HepG2 (cell line): ENCODE measurements at places on chromosomes 5 and 9. TPM values are rescaled to one million over a fixed set of nuclear protein-coding genes. Genes with fewer than 3 reads are reported as not detected.
A peak's percentile ranks its signal among the peaks of the same experiment; 100 is the strongest.

GRCh38 chr5:96245140-96246091 lies 187.6 kb downstream of the PCSK1 start:
- no peaks in the 10 kb centered on the region for H3K36me3 ChIP-seq
- peaks cover 72% of the 10 kb centered on the region for H3K4me1 ChIP-seq
- peak overlapping the region; percentile 75 for H3K27ac ChIP-seq
- no peaks in the 10 kb centered on the region for H3K27me3 ChIP-seq
- 0 out of 2 replicates have a peak overlapping the region, but pooled peaks have one; percentile 11 for H3K4me3 ChIP-seq
- peak; percentile 93 for DNase-seq

GRCh38 chr5:180133551-180133950 lies 62.0 kb upstream of the RNF130 start:
- no peaks in the 10 kb centered on the region for H3K4me1 ChIP-seq
- no peaks in the 10 kb centered on the region for H3K36me3 ChIP-seq
- no peak overlapping the region for H3K27ac ChIP-seq
- DNase-seq = no peak
- H3K27me3 ChIP-seq = peaks cover 62% of the 10 kb centered on the region

DNA sequence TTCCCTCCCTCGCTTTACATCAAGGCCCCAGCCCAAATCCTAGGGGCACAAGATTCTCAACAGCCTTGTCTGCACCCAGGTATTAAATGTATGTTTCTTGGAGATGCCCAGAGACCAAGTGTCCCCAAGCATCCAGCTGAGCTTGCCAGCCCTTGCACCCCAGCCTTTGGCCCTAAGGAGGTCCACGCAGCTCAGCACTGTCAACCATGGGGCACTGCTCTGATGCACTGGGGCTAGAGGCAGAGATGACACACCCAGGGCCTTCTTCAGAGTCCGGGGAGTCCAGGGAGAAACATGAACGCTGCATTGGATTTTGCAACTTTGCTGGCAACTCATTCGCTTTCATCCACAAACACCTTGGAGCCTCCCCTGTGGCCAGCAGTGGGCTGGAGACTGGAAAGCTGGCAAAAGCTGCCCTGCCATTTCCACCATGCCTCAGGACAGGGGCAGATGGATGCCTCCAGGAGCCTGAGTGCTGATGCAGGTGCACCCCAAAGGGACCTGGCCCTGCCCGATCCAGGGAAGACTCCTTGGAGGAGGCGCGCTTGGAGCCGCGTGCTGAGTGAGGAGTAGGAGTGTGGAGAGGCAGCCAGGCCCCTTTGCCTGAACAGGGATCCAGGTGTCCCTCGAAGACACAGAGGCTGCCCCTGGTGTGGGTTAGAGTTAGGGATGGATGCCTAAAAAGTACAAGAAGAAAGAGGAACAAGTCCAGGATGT lies 19.3 kb downstream of the PAEP start:
- no peaks in the 10 kb centered on the region for H3K4me1 ChIP-seq
- H3K27ac ChIP-seq = no peak overlapping the region
- no peak overlapping the region for H3K4me3 ChIP-seq

- H3K27me3 ChIP-seq = no peaks in the 10 kb centered on the region; the same call in 1 of the 2 replicates
- H3K4me1 ChIP-seq = no peaks in the 10 kb centered on the region
- no peak overlapping the region for H3K27ac ChIP-seq
- no peak overlapping the region for H3K4me3 ChIP-seq
- no peaks in the 10 kb centered on the region for H3K36me3 ChIP-seq
Measured at GRCh38 chr5:36701085-36701698, 94.8 kb downstream of the SLC1A3 start.

GRCh38 chr5:160133071-160133917 lies 14.0 kb upstream of the PWWP2A start:
- no peak for DNase-seq
- H3K36me3 ChIP-seq = no peaks in the 10 kb centered on the region
- no peaks in the 10 kb centered on the region for H3K4me1 ChIP-seq
- no peaks in the 10 kb centered on the region; the same call in 2 of the 3 replicates for H3K27me3 ChIP-seq
- H3K27ac ChIP-seq = no peak overlapping the region
- peak overlapping the region; percentile 23; the same call in 1 of the 2 replicates for H3K4me3 ChIP-seq

GRCh38 chr5:138096363-138096762 lies 12.5 kb downstream of the WNT8A start:
- H3K27me3 ChIP-seq = no peaks in the 10 kb centered on the region
- peaks cover 62% of the 10 kb centered on the region for H3K4me1 ChIP-seq
- DNase-seq = no peak
- no peaks in the 10 kb centered on the region for H3K36me3 ChIP-seq
- peak overlapping the region; percentile 61 for H3K27ac ChIP-seq

GRCh38 chr5:13878357-13878756 lies 66.1 kb downstream of the DNAH5 start:
- no peak overlapping the region for H3K4me3 ChIP-seq
- no peaks in the 10 kb centered on the region for H3K4me1 ChIP-seq
- no peak for DNase-seq

- H3K27me3 ChIP-seq = no peaks in the 10 kb centered on the region
- no peak overlapping the region for H3K27ac ChIP-seq
- H3K4me1 ChIP-seq = no peaks in the 10 kb centered on the region
- no peak overlapping the region for H3K4me3 ChIP-seq
- peaks cover 11% of the 10 kb centered on the region; the same call in 1 of the 2 replicates for H3K36me3 ChIP-seq
Measured at GRCh38 chr5:178602752-178603151, 12.6 kb upstream of the COL23A1 start.

DNA sequence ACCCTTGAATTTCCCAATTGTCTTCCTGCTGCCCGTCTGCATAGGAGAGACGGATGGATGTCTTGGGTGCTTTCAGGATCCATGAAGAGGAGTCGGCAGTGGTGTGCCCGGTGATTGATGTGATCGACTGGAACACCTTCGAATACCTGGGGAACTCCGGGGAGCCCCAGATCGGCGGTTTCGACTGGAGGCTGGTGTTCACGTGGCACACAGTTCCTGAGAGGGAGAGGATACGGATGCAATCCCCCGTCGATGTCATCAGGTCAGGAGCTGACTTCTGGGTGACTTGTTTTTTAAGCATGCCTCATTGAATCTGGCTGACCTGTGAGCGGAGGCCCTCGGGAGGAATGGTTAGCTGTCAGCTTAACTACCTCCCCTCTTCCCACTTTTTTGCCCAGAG lies 24.2 kb downstream of the GALNT12 start:
- no peak overlapping the region for H3K27ac ChIP-seq
- no peaks in the 10 kb centered on the region for H3K4me1 ChIP-seq
- no peaks in the 10 kb centered on the region; the same call in 1 of the 2 replicates for H3K27me3 ChIP-seq
- H3K4me3 ChIP-seq = no peak overlapping the region

DNA sequence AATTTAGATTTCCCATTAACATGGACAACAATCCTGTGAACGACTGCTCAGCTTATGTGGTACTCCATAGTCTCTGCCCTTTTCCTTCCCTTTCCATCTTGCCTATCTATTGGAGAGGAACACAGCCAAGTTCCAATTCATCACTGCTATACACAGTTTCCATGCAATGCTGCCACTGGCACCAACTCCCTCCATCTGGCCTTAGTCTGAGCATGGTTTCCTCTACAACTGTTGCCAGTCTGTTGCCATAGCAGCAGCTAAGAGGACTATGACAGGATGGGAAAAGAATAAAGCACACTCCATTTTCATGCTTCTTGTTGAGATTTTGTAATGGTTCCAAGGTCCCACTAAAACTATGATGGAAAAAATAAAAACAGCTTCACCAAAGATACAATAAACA lies 189.0 kb downstream of the HCN1 start:
- H3K4me1 ChIP-seq = no peaks in the 10 kb centered on the region
- H3K27ac ChIP-seq = no peak overlapping the region
- H3K36me3 ChIP-seq = no peaks in the 10 kb centered on the region
- DNase-seq = no peak

- H3K4me3 ChIP-seq = no peak overlapping the region
- no peaks in the 10 kb centered on the region for H3K27me3 ChIP-seq
- no peak overlapping the region for H3K27ac ChIP-seq
- DNase-seq = no peak
- no peaks in the 10 kb centered on the region for H3K36me3 ChIP-seq
- H3K4me1 ChIP-seq = no peaks in the 10 kb centered on the region
Measured at GRCh38 chr5:4230471-4230785, 634.8 kb downstream of the IRX1 start.

- no peak for DNase-seq
- no peaks in the 10 kb centered on the region for H3K4me1 ChIP-seq
- H3K27ac ChIP-seq = no peak overlapping the region
- H3K27me3 ChIP-seq = no peaks in the 10 kb centered on the region
Measured at GRCh38 chr5:150052956-150053712, 33.2 kb downstream of the CSF1R start.

GRCh38 chr5:43182421-43182820 lies 9.6 kb upstream of the NIM1K start:
- H3K27ac ChIP-seq = no peak overlapping the region
- DNase-seq = no peak
- no peak overlapping the region for H3K4me3 ChIP-seq
- H3K36me3 ChIP-seq = no peaks in the 10 kb centered on the region
- no peaks in the 10 kb centered on the region for H3K4me1 ChIP-seq
- no peaks in the 10 kb centered on the region for H3K27me3 ChIP-seq

GRCh38 chr9:35341021-35341420 lies 148.9 kb upstream of the RUSC2 start:
- DNase-seq = no peak
- H3K36me3 ChIP-seq = no peaks in the 10 kb centered on the region; the same call in 1 of the 2 replicates
- no peaks in the 10 kb centered on the region for H3K4me1 ChIP-seq
- no peak overlapping the region for H3K4me3 ChIP-seq

DNA sequence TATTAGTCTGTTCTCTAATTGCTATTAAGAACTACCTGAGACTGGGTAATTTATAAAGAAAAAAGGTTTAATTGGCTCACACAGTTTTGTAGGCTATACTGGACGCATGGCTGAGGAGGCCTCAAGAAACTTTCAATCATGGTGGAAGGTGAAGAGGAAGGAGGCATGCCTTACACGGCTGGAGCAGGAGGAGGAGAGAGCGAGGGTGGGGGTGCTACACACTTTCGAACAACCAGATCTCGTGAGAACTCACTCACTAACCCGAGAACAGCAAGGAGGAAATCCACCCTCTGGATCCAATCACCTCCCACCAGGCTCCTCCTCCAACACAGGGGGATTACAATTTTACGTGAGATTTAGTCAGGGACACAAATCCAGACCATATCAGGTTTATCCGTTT lies 90.0 kb downstream of the RMI1 start:
- H3K4me1 ChIP-seq = no peaks in the 10 kb centered on the region
- DNase-seq = no peak
- no peak overlapping the region for H3K27ac ChIP-seq
- H3K4me3 ChIP-seq = no peak overlapping the region
- H3K27me3 ChIP-seq = peaks cover 8% of the 10 kb centered on the region; the same call in 2 of the 3 replicates

GRCh38 chr9:100674419-100675122 lies 96.7 kb downstream of the CAVIN4 start:
- no peak overlapping the region for H3K27ac ChIP-seq
- no peaks in the 10 kb centered on the region for H3K36me3 ChIP-seq
- H3K4me1 ChIP-seq = no peaks in the 10 kb centered on the region
- DNase-seq = no peak
- H3K27me3 ChIP-seq = no peaks in the 10 kb centered on the region

GRCh38 chr9:122204055-122204454 lies 24.7 kb downstream of the LHX6 start:
- no peak for DNase-seq
- no peak overlapping the region for H3K4me3 ChIP-seq
- no peak overlapping the region for H3K27ac ChIP-seq

DNA sequence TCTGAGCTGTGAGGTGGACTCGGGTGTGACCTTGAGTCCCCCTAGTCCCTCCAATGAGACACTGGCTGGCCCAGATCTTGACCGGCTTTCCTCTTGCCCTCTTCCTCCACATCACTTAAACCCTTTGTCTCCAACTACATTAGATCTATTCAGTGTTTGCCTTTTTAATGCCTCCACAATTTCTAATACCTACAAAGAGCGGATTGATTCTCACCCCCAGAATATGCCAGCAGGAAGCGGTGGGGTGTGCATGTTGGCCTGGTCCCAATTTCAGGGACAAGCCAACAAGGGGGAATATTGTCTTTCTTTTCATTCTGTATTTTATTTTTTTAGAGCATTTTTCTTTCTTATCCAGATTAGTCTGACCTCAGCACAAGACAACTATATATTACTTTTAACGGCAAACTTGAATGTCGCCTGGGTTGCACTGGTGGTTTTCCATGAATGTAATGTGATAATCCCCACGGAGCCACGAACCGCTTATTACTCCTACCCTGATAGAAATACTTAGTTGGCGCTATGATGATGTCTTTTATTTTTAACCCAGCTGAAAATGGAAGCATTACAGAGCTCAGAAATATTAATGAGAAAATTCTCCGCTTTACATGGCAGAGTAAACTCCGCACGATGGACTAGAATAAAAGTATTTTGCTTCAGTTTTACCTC lies 68.5 kb upstream of the MYO10 start:
- H3K27me3 ChIP-seq = no peaks in the 10 kb centered on the region; the same call in 1 of the 2 replicates
- no peaks in the 10 kb centered on the region for H3K36me3 ChIP-seq
- H3K4me1 ChIP-seq = no peaks in the 10 kb centered on the region

- no peak overlapping the region for H3K27ac ChIP-seq
- H3K4me3 ChIP-seq = no peak overlapping the region
- H3K27me3 ChIP-seq = no peaks in the 10 kb centered on the region
- no peaks in the 10 kb centered on the region for H3K4me1 ChIP-seq
- DNase-seq = no peak
Measured at GRCh38 chr9:17068671-17069070, 66.2 kb upstream of the CNTLN start.

DNA sequence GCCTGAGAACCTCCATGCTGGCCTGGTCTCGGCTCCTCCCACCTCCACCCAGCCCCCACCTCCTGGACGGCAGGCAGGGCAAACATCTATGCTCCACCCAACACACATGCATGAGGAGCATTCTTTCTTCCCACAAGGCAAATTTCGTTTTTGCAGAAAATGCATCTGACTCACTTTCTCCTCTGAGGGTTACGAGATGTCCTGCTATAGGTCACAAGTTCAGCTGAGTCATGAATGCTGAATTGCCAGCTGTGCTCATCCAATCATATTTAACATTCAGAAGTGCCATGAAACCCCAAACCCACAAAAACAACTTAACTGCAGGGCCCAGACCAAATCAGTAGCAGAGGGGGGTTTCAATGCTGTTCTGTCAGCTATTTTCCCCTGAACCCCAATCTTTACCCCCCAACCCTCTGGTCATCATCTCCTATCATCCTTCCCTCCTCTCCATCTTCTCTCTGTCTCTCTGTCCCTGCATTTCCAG lies 39.0 kb upstream of the OSMR start:
- H3K36me3 ChIP-seq = no peaks in the 10 kb centered on the region
- peak; percentile 42 for DNase-seq
- H3K4me1 ChIP-seq = peaks cover 13% of the 10 kb centered on the region

DNA sequence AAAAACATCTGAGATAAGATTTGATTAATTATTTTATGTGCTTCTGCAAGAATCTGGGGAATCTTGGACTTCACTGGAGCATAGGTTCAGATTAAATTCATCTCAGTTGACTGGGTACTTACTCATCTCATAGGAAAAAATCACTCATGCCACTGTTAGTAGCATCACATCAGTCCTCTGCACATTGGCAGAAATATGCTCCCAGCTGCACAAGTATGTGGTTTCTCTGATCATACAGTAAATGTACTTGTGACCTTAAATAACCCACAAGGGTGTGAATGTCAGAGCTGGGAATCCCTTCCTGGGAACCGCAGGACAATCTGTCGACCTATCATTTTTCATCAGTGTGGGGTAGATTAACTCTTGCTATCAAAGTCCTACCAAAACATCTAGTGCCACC lies 203.7 kb upstream of the SLC24A2 start:
- no peaks in the 10 kb centered on the region for H3K27me3 ChIP-seq
- no peaks in the 10 kb centered on the region for H3K36me3 ChIP-seq
- H3K4me3 ChIP-seq = no peak overlapping the region
- no peak overlapping the region for H3K27ac ChIP-seq
- no peak for DNase-seq

IL13 gene
- not detected in 2 replicates for total RNA-seq

SPATA24 gene
- 11.1 and 13.0 TPM in 2 replicates for total RNA-seq

FCN2 gene
- total RNA-seq = not detected in 2 replicates

ANKRA2 gene
- total RNA-seq = 20.4 and 23.6 TPM in 2 replicates

PCAT7 gene
- total RNA-seq = 2.3 and 3.2 TPM in 2 replicates

DDX4 gene
- not detected in 2 replicates for total RNA-seq

FIBCD1 gene
- total RNA-seq = 0.89 TPM in 1 of 2 replicates, not detected in the other

KCNT1 gene
- not detected in 2 replicates for total RNA-seq

GABBR2 gene
- 0.02 TPM in 1 of 2 replicates, not detected in the other for total RNA-seq

DIPK1B gene
- 0.18 and 0.28 TPM in 2 replicates for total RNA-seq

ANXA1 gene
- total RNA-seq = 0.20 and 0.24 TPM in 2 replicates

ARL14EPL gene
- not detected in 2 replicates for total RNA-seq
